Bronchial epithelial cell (primary cell): ENCODE measurements at places on chromosomes 7 and 10. TPM values are rescaled to one million over a fixed set of nuclear protein-coding genes. Genes with fewer than 3 reads are reported as not detected.

The PIK3AP1 gene
- total RNA-seq: 2.1 and 5.2 TPM in 2 replicates

The GRID1 gene
- total RNA-seq: under 0.01 and 0.13 TPM in 2 replicates

The NXPH1 gene
- not detected in 2 replicates for total RNA-seq

The LRIT1 gene
- not detected in 2 replicates for total RNA-seq

The SPDYE18 gene
- 0.13 TPM in 1 of 2 replicates, not detected in the other for total RNA-seq

The CEP55 gene
- 0.53 and 2.0 TPM in 2 replicates for total RNA-seq

The VWC2 gene
- not detected in 2 replicates for total RNA-seq

The ADRA2A gene
- not detected in 2 replicates for total RNA-seq

The GPR141 gene
- 0.13 and 0.26 TPM in 2 replicates for total RNA-seq

- no peak for DNase-seq
These were observed 25.3 kb upstream of the DNAAF5 start for GRCh38 chr7:701086-701671.

- DNase-seq: peak; percentile 50
These were observed 815 bp downstream of the CCSER2 start for GRCh38 chr10:84329196-84329611.

DNA sequence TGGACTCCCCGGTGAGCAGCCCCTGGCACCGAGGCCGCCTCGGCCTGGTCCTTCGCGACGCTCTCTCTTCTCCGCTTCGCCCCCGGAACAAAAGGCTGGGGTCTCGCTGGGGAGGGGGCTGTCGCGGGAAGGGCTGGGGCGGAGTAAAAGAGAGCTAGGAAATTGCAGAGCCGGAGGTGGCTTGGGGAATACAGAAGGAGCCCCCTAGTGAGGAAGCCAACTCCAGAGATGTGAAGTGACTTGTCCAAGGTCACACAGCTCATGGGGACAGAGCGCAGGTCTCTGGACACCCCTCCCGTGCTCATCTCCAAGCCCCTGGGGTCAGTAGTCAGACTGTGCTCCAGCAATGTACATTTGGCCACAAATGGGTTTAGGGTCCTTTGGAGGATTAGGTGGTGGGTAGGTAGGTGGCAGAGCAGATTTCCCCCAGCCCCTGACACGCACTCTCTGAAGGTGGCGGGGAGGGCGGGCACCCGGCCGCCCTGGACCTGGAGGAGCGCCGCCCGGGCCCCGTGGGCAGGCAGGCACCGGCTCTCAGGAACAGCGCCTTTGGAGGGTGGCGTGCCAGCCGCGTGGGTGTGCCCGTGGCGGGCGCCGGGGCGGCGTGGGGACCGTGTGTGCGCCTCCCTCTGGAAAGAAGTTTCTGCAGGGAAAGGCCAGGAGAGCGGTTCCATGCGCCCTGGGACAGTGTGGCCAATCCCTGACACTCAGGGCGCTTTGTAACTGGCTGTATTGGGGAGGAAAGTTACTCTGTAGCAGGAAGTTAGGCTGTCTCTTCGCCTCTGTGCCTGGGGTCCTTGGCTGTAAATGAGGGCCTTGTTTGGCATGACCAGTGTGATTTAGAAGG is 910 bp downstream of the WIPF3 start:
- no peak for DNase-seq

GRCh38 chr7:1361016-1361755 is 98.1 kb downstream of the MICALL2 start:
- no peak for DNase-seq

DNA sequence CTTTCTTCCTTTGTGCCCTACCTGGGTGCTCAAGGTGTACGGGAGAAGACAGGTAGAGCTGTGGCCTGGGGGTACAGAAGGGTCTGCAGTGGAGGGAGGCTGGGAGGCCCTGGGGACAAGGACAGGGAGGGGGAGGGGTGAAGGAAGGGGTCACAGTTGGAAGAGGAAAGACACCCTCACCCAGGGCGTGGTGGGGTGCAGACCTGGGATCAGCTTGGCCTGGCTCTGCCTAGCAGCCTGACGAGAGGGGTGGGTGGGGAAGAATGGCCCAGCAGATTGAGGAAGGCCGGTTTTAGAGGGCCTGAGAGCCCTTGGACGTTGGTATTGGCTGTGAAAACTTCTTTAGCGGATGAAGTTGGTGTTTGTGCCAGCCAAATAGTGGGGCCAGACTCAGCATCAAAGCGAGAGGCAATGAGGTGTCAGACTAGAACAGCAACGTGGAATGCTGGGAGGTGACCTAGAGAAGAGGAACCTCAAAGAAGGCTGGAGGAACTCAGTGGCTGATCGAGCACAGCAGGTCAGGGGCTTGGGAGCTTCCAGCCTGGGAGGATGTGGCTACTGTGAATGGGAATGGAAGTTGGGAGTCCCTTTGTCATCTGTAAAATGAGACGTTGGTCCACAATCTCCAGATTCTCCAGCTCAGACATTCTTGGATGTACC is 18.1 kb upstream of the TRIM8 start:
- no peak for DNase-seq

DNA sequence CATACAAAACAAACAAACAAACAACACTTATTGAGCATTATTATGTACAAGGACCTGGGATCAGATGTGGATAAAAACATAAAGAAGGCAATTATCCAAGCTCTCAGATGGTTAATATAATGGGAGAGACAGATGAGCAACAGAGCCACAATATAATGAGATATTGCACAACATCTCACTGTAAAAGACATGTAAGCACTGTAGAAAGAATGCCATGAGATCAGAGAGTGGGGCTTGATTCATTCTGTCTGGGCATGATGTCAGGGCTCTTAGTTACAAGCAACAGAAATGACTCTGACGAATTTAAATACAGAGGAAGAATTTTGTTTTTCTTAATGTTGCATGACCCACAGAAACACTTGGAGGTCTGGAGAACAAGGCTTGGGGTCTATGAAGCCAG is 164.7 kb upstream of the PLXDC2 start:
- peak; percentile 92 for DNase-seq

GRCh38 chr7:100735730-100736129 is 2.3 kb downstream of the ZAN start:
- no peak for DNase-seq

GRCh38 chr10:70512149-70512639 is 33.6 kb downstream of the PALD1 start:
- no peak for DNase-seq

DNA sequence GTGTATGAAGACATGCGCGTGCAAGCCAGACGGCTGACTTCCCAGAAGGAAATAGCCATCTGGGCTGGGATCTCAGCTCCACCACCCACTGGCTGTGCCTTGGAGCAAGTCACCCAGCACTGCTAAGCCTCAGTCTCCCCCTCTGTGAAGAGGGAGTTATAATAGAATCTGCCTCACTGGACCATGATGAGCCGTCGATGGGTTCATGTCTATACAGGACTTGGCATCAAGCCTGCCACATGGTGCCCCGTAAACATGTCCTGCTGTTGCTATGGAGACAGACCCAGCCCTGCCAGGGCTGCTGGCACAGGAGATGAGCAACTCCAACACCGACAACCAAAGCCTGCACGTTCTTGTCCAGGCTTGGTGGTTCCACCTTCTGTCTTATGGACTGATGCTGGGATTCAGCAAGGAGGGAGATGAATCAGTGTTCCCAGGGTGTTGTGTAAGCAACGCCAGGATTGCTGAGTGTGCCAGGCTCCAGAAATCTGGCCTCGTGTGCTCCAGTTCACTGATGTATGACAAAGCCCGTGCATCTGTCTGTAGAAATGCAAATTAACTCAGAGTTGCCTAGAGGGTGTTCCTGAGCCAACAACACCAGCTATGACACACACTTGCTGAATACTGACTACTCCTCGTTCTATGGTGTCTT is 5.6 kb downstream of the GPR15LG start:
- peak; percentile 100 for DNase-seq

DNA sequence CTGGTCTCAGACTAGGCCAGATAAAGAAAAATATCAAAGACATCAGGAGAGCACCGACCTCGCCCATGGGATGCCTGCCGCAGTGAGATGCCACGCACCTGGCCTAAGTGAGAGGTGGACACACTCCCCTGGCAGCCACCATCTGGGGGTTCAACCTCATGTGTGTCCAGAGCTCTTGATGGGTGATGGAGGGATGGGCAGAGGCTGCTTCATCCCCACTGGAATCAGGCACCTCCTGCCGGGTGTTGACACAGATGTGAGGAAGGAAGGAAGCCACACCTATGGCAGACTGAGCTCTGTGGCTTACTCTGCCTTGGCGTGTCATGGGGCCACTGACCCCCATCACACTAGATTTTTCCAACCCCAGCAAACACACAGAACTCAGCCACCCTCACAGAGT is 11.4 kb downstream of the ZNF488 start:
- no peak for DNase-seq

DNA sequence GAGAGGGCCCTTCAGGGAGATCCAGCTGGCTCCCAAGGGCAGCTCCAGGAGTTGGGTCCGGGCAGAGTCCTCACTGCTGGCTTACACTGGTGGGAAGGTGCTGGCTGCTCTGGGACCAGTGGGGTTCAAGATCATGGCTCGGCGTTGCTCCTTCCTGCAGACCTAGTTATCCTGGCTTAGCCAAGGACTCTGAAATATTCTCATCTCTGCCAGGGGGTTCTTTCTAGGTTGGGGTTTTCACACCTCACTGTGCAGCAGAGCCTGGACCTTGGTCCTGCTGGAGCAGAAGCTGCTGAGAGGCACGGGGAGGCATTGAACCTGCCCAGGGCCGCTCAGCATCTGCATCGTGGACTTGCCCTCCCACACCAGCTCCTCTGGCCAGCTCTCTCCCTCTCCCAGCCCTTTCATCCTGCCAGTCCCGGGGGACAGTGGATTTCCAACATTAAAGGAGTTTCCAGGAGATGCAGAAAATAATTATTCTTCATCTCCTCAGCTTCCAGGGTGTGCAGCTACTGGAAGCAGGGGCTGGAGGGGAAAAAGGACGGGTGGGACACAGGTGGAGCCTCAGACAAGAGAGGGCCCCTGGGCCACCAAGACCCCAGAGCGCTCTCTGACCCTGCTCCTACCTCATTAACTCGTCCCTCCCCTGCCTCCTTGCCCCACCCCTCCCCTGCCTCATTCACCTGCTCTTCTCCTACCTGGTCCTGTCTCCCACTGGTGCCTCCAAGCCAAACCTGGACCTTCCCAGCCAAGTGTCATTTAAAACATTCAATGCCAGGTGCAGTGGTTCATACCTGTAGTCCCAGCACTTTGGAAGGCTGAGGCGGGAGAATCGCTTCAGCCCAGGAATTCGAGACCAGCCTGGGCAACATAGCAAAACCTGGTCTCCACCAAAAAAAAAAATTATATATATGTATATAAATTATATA is 42.5 kb downstream of the JAKMIP3 start:
- DNase-seq: no peak

GRCh38 chr10:76432016-76433012 is 1000.9 kb downstream of the LRMDA start:
- peak; percentile 82 for DNase-seq

- DNase-seq: no peak
These were observed 137.7 kb downstream of the NEUROD6 start for GRCh38 chr7:31202801-31203200.

DNA sequence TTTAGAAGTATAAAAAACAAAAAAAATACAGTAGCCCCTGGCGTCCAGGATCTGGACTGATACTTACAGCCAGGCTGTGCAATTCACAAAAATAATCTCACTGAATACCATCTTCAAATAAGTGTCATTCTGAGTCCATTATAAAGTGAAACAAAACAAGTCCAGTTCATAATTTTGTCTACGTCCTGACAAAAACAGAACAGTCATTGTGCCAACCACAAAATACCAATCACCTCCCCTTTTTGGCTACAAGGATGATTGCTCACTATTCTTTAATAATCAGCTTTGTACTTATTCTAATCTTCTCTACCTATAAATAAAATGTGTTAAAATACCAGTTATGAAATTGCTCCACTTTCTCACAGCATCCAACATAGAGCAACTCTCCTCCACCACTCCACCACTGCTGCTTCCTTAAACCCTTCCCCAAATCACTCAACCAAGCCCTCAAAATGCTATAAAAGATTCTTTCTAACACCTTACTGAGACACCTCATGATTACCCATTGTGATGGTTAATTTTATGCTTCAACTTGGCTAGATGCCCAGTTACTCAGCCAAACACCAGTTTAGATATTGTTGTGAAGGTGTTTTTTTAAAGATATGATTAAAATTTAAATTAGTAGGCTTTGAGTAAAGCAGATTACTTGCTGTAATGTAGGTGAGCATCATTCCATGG is 479.8 kb upstream of the SEMA3A start:
- DNase-seq: peak; percentile 91

GRCh38 chr7:45594745-45595535 is 20.8 kb downstream of the ADCY1 start:
- DNase-seq: no peak

DNA sequence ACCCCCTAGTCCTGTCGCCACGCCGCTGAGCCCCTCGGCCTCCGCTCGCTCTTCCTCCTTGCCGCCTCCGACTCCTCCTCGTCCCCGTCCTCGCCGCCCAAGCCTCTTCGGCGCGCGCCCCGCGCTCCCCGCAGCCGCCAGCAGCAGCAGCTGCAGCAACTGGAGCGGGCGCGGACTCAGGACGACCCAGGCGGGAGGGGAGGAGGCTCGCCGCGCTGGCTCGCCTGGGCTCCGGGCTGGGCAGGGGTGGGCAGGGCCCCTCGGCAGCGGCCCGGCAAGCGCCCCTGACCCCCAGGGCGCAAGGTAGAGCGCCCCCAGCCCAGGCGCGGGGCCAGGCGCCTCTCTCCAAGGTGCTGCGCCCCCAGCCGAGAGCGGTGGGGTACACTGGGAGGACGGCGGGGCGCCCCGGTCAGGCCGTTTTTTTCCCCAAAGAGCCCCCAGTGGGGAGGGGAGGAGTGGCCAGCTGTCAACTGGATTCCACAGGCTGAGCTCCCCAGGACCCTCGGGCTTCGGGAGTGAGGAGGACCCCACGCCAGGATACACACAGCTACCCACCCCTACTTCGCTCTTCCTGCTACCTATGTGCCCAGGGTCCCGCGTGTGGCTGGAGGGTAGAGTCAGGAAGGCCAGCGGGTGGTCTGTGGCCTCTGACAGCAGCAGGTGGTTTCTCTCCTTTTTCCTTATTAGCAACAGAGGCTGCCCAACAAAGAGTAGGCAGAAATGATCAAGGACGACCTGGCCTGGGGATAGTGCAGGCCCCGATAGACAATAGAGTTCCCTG is 903 bp upstream of the KCNMA1 start:
- DNase-seq: no peak

- peak; percentile 80 for DNase-seq
These were observed 46.9 kb upstream of the STK17A start for GRCh38 chr7:43535810-43536585.

DNA sequence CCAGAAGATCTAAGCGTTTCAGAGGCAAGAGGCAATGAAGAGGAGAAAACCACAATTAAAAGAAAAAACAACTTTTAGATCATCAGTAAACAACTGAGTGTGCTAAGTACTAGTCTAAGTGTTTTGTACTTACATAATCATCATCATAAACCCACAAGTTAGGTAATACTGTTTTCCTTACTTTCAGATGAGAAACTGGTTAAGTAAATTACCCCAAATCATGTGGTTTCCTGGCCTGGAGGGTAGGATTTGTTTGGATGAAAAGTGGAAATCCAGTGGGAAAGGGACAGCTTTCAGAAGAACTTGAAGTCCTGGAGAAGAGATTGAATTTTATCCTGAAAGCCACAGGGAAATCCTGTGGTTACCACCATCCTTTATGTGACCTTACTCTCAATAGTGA is 463.3 kb downstream of the LRMDA start:
- DNase-seq: no peak

GRCh38 chr10:58981846-58982245 is 194.6 kb upstream of the PHYHIPL start:
- DNase-seq: no peak
